DMS 273 treated with DMSO at 0.1 percent for 48 hours (cell line): ENCODE measurements at places on chromosomes 2 and 18.

DNA sequence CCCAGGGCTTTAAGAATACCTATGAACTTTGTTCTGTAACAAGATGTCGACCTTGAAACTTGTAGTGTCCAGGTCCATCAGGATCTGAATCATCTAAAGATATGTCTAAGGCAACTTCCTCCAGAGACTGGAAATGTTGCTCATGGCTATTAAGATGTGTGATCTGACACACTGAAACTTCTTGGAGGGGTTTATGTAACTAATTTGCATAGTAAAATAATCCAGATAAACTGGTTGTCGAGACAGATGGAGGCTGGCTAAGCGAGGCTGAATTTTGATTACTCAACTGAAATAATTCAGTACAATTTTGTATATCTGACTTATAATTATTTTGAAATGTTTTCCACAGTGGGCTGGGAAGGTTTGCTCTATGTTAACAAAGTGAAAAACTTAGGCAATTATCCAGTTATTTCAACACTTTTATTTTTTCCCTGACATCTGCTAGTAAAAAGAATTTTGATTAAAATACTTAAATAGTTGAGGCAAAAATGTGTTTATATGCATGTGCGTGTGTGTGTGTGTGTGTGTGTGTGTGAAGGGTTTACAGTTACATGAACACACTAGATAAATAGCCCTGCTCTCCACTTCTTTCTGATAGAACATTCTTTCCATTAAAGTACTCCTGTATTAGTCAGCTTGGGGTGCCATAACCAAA lies 11.4 kb upstream of the MAP3K20 start:
- DNase-seq: no peak

DNA sequence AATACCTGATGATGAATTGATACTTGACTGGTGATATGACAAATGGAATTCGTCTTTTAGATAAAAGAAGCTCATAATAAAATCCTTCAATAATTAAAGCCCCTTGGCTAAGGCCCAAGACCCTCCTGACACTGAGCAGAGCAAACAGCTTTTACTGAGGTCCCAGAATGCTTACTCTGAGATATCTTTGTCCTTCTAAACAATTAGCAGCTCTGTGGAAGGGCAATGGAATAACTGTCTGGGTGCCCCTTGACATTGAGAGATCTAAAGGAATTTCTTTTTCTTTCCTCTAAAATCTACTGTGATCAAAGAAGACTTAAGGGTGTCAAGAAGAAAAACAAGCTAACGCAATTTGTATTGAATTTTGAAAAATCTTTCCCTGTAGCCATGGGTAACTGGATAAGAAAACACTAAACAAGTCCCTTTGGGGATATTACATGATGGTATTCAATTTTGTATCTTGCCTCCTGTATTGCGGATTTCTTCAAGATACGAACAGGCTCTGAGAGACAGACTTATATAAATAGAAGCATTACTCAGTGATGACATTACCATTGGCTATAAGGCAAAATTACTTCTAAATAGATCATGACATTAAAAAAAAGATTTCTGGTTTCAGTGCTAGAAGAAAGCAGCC lies 128.8 kb downstream of the MREG start:
- DNase-seq: no peak

DNA sequence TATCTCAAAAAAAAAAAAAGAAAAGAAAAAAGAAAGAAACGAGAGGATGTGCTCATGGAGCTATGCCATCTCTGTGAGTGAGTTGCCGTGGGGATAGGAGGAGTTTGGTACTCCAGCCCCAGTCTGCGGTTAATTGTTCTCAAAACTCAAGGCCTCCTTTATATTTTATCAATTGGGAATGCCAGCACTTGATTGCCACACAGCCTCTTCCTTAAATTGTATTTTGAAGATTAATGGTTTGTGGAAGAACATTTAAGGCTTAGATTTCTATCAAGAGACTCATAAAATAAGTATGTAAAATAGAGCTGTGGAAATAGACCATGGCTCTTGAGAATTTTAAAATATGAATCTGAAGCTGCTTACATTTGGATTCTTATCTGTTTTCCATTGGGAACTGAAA lies 29.8 kb downstream of the KCNE4 start:
- no peak for DNase-seq

- no peak for DNase-seq
These were observed 364.5 kb upstream of the LINC00305 start for GRCh38 chr18:64513401-64513800.

- no peak for DNase-seq
These were observed 333.4 kb upstream of the RAB6C start for GRCh38 chr2:129646107-129646506.

GRCh38 chr18:57981308-57982028 lies 62.6 kb upstream of the NEDD4L start:
- DNase-seq: no peak

GRCh38 chr2:24638568-24638967 lies 147.5 kb downstream of the NCOA1 start:
- DNase-seq: no peak
